Kasumi-1 (cell line): ENCODE measurements at places on chromosomes 2 and 18.

DNA sequence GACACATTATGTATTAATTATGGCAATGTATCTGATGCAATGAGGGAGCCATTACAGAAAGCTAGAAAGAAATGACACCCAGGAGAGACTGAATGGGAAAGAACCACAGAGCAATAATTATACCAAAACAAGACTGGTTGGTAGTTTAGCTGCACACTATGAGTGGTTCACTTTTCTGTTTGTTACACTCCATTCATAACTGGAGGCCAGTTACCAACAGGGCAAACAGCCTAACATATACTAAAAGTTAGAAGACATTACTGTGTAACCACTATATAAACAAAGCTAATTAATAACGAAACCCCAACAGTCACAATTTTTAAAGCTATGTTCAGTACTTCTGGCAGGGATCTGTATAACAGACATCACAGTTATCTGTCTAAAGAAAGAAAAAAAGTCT, 49.4 kb downstream of the NBAS start:
- DNase-seq, result no peak

GRCh38 chr2:109481599-109481998, 132.2 kb downstream of the SEPTIN10 start:
- no peak for DNase-seq

DNA sequence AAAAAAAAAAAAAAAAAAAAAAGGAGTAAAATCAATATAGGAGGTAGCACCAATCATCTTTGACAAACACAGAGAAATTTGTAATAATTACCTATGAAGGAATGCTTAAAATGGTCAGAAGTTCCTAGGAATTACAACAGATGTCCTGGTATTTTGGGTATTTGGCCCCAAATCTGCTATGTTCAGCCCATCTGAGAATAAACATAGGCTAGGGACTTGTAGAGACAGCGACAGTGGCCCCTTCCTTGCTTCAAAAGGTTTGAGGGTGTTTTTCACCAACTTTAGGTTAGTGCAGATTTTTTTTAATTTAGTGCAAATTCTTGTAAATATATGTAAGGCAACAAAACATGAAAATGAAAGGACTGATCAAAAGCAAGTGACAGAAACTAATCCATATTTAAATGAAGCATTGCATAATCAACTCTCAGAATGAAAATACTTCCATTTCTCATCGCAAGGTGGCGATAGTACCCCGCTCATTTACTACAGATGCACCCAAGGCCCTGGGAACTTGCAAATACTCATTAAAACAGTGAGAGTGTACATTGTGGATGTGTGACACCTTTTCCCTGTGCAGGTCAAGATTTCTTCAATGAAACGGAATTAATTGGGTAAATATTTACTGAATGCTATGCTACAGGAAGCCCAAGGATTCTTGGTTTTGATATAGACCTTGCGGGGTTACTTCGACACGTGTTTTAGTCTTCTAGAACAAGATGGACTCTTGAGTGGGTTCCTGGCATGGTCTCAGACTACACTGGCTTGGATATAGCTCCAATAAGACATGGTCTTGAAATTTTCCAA, 44.6 kb downstream of the FAM124B start:
- DNase-seq, result peak; percentile 38

GRCh38 chr2:21710496-21710895, 586.7 kb downstream of the TDRD15 start:
- no peak for DNase-seq

DNA sequence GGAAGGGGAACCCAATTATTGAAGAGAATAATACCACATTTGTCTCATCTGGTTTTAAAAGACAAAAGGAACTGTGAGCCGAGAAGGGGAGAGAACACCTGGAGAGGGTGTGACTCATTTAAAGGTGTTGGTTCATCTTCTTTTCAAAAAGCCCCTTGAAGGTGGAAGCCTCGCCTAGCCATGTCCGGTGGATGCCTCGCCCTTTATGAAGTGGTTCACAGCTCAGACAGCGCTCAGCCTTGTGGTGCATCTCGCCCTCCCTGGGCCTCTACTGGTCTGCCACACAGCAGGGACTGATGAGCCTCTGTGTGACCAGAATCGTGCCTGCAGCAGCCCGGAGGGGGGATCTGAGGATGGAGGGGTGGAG, 290.0 kb upstream of the CXCR4 start:
- no peak for DNase-seq

GRCh38 chr18:76558881-76559667, 64.0 kb upstream of the ZNF516 start:
- no peak for DNase-seq

DNA sequence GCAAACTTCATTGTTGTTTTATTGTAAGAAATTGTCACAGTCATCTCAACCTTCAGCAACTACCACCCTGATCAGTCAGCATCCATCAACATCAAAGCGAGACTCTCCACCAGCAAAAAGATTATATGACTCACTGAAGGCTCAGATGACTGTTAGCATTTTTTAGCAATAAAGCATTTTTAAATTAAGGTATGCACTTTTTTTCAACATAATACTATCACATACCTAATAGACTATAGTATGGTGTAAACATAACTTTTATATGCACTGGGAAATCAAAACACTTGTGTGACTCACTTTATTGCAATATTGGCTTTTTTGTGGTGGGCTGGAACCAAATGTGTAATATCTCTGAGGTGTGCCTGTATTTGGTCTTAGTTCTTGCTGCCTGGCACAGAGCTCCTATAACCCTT, 15.6 kb downstream of the SCN1A start:
- DNase-seq, result no peak

GRCh38 chr18:42155024-42155423, 200.0 kb downstream of the PIK3C3 start:
- no peak for DNase-seq

DNA sequence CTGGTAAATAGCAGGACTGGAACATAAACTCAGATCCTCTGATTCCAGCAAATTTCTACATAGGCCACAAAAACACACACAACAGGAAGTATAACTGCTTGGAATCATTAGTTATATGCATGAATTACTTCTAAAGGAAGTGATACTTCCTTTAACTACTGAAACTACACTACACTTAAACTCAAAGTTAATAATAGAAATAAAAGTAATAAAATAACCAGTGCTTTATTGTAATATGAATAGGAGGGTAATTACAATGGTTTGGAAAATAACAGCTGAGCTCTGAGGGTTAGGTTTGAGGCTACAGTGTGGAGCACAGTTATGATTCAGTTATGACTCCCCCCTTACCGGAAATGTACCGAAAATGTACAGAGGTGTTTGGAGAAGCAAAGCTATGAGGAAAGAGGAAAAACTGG, 18.5 kb upstream of the POLI start:
- DNase-seq, result no peak

- no peak for DNase-seq
Observed at GRCh38 chr2:156845806-156846558, 409.8 kb downstream of the GPD2 start.
